ENCODE measurements at places on chromosomes 7 and 10.

DNA sequence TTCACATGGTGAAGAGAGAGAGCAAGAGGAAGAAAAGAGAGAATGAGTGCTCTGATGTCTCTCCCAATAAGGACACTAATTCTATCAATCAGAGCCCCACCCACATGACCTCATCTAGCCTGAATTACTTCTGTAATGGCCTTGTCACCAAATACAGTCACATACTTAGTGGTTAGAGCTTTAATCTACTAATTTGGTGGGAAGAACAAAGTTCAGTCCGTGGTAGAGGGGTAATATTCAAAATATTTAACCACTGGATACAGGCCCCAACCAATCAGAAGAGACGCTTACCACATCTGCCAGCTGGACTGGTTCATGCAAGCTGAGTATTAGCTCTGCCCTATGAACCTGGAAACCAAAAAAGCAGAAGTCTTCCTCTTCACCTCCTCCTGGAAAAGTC is 336.3 kb upstream of the NFE2L3 start:
- no peak for DNase-seq

- DNase-seq, result no peak
Observed at GRCh38 chr7:19404912-19405329, 259.7 kb upstream of the FERD3L start.

- DNase-seq, result no peak
Observed at GRCh38 chr7:49522111-49522510, 251.3 kb upstream of the VWC2 start.

DNA sequence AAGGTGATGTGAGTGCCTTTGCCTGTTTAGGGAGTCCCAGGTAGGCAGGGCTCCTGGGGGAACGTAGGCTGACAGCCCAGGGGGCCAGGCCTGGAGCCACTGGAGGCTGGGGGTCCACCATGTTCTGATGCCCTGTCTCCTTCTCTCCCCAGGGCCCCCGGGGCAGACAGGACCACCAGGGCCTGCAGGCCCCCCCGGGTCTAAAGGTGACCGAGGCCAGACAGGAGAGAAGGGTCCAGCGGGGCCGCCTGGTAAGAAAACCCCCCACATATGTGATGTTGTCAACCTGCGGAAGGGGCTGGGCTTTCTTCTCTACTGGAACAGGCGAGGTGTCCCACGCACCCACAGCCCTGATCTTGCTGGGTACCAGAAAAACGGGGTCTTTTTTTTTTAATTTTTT is 85.2 kb downstream of the MYL10 start:
- no peak for DNase-seq

GRCh38 chr7:154591544-154591943 is 411.4 kb downstream of the PAXIP1 start:
- DNase-seq, result no peak
